Hematopoietic multipotent progenitor cell treated with erythropoietin and hydrocortisone succinate and interleukin-3 and kit ligand, for 8 days (in vitro differentiated cells): ENCODE measurements at places on chromosomes 12 and 14.
A peak's percentile ranks its signal among the peaks of the same experiment; 100 is the strongest.

- DNase-seq: no peak
These were observed 2.0 kb upstream of the SIX1 start for GRCh38 chr14:60651086-60651795.

GRCh38 chr12:103833891-103834290 is 7.1 kb downstream of the NT5DC3 start:
- DNase-seq: no peak

- no peak for DNase-seq
These were observed 8.7 kb downstream of the SHMT2 start for GRCh38 chr12:57237932-57238853.

- peak; percentile 15 for DNase-seq
These were observed 1.0 kb downstream of the TMEM253 start for GRCh38 chr14:21101802-21102413.

DNA sequence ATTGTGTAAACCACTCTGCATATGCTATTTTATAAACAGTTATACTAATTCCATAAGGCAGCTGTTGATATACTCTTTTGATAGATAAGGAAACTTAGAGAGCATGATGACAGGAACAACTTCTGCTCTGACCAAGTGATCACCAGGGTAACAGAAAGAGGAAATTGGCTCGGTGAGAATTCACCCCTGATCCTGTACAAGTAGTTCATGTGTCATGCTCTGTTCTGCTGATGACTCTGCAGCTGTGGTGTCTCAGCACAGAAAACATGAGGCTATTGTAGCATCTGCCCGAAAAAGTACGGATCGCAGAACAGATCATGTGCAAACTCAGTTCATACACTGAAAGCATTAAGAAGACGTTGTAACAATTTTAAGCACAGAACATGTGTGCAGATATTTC is 345.0 kb downstream of the LRIG3 start:
- no peak for DNase-seq

GRCh38 chr14:74257078-74257940 is 18.1 kb downstream of the VSX2 start:
- DNase-seq: peak; percentile 36

GRCh38 chr14:92633724-92634123 is 114.7 kb downstream of the LGMN start:
- DNase-seq: no peak

- no peak for DNase-seq
These were observed 399.9 kb downstream of the FOXG1 start for GRCh38 chr14:29166507-29166906.

GRCh38 chr12:1791104-1791841 is 29.1 kb upstream of the LRTM2 start:
- peak; percentile 84 for DNase-seq

DNA sequence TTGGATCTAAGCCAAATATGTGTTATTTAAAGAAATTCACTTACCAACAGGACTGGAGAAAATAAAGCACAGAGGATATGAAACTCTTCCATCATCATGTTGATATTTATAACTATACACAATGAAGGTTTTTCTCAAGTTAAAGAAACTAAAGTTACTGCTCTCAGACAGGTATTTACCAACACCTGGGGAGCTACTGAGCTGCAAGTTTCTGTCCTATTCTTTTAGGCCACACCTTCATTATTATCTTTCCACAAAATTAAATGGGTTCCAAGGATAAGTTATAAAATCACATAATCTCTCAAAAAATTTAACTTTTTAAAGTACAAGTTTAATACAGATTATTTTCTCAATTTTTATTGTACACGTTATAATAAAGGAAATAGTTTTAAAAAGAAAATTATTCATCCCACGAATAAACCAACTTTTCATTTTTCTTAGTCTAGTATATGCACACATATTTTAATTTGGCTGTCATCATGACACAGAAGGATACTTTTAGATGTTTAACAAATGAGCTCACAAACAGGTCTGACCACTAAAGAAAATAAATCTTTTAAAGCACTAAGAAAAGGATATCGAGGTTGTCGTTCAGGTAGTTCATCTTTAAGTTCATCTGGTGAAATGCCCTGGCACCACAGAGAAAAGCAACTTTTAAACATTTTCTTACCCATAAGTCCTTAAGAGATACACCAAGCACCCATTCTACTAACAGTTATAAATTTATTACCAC is 7.8 kb downstream of the GMFB start:
- DNase-seq: no peak

DNA sequence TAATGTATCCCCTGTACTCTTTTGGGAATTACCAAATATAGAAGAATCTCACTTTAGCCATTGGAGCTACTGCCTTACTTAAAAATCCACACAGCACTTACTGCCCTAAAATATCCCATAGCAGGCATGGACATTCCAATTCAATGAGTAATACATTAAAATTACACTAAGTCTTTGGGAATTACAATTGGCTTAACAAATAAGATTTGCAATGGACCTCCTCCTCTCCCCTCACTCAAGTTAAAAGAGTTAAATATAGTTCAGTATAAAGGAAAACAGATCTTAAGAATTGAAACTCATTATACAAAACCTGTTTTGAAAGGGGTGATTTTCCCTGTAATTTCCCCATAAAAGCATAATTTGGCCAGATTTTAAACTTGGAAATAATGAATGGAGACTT is 477.1 kb downstream of the SLC16A7 start:
- DNase-seq: no peak

- no peak for DNase-seq
These were observed 99.5 kb upstream of the TMCC3 start for GRCh38 chr12:94749890-94750289.

DNA sequence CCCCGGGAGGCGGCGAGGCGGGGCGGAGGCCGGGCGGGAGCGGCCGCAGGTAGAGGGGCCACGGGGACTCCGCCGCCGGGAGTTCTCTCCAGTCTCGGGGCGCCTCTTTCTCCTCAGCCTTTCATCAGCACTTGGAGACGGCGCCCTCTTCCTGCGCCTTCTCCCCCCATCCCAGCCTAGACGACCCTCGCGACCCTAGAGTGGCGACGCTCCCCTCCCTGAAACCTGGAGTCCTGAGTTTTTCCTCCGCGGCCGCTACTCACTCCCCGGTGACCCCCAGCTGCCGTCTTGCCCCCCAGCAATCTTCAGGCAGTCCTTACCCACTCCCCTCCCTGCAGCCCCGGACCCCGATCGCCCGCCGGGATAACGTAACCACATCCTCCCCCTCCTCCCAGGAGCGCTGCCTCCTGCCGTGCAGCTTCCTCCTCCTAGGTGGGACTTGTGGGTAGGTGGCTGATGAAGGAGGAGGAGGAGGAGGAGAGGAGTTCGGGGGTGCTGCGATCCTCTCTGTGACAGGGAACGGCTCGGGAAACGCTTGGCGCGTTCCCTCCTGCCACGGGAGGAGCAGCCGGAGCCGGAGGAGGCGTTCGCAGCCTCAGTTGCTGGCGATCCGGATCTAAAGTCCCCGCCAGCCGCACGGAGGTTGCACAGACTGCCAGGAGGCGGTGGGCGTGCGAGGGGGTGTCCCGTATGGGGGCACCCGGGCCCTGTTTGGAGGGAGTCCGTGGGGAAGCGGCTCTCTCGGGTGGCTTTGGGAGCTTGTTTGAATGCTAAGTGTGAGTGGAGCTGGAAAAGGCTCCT is 891 bp downstream of the PLEKHA5 start:
- peak; percentile 18 for DNase-seq

- peak; percentile 50 for DNase-seq
These were observed 8.7 kb downstream of the OR11H4 start for GRCh38 chr14:20247646-20248246.

- DNase-seq: no peak
These were observed 1504.5 kb downstream of the AACS start for GRCh38 chr12:126569706-126570105.

DNA sequence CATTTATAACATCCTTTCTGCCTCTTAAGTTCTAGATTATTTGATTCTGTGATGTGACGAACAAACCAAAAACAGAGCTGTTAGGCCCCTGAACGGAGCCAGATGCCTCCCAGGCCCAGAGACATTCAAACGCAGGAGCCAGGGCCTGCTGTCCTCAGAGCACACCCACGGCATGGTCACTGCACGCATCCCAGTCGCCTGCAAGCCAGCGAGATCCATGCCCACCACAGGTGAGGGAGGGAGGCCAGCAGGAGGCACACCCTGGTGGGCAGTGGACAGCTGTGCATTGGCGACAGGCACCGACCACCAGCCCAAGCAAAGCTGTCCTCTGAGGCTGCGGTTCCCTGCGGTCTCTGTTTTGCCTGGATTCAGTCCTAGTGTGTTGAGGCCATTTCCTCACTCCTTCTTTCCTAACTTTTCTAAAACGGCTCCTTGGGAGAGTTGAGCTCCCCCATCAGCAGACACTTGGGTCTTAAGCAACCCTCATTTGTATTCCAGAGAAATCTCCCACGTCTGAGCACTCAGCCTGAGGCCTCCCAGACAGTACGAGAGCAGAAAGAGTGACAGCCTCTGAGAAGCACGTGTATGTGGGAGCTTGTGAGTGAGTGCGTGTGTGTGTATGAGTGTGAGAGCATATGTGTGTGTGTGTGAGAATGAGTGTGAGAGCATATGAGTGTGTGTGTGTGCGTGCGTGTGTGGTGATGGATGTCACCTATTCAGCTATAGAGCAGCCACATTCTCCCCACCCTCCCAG is 81.2 kb downstream of the CHGA start:
- DNase-seq: no peak

DNA sequence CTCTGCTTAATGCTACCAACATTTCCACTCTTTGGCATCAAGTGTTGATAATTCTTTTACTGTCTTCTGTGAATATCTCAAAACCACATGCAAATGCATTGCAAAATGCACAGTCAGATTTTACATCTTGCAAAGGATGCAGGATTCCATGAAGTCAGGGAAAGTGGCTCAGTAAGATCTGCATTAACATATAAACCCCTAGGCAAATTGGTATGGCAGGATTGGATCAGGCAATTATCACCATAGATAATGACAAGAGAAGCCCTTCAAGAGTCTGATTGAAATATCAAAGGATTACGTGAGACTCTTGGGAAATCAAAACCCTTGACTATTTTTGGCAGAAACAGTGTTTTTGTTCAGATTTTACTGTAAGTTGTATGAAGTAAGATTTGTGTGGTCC is 71.0 kb downstream of the TMTC2 start:
- DNase-seq: no peak

DNA sequence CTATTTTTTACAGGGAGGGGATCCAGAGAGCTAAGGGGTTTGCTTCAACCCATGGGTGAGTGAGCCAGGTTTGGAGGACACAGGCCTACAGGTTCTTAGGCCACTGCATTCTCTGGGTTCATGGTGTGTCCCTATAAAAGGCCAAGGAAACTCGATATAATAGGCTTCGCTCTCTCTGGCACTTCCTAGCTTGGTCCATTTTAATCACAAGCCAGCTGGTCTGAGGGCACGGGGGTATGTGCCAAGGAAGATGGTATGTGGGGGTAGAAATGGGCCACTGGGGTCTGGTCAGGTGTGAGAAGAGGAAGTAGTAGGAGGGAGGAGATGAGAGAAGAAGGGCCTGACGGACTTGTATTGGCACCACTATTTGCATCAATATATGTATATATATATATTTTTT is 4.9 kb downstream of the ETV6 start:
- DNase-seq: no peak

- no peak for DNase-seq
These were observed 9.6 kb upstream of the RNASE1 start for GRCh38 chr14:20811986-20812975.

- no peak for DNase-seq
These were observed 89.1 kb downstream of the MIA2 start for GRCh38 chr14:39322807-39323206.

GRCh38 chr12:20410734-20411133 is 42.4 kb downstream of the PDE3A start:
- peak; percentile 83 for DNase-seq

DNA sequence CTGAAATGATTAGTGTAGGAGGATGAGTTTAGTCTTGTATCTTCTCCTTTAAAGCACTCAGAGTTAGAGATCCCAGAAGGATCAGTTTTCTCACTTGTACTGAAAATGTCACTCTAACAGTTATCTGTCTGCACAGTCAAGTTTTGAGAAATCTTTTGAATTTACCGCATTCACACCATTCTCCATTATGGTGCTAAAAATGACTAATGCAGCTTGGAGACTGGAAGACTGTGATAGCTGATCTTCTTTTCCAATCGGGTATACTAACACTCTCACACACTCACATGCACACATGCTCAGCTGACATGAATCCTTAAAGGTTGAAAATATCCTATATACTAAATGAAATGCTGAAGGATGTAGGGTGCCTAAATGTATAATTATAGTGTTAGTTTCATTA is 65.8 kb downstream of the SLC15A5 start:
- DNase-seq: no peak

- DNase-seq: no peak
These were observed 1.5 kb downstream of the TSHR start for GRCh38 chr14:80956922-80957321.

DNA sequence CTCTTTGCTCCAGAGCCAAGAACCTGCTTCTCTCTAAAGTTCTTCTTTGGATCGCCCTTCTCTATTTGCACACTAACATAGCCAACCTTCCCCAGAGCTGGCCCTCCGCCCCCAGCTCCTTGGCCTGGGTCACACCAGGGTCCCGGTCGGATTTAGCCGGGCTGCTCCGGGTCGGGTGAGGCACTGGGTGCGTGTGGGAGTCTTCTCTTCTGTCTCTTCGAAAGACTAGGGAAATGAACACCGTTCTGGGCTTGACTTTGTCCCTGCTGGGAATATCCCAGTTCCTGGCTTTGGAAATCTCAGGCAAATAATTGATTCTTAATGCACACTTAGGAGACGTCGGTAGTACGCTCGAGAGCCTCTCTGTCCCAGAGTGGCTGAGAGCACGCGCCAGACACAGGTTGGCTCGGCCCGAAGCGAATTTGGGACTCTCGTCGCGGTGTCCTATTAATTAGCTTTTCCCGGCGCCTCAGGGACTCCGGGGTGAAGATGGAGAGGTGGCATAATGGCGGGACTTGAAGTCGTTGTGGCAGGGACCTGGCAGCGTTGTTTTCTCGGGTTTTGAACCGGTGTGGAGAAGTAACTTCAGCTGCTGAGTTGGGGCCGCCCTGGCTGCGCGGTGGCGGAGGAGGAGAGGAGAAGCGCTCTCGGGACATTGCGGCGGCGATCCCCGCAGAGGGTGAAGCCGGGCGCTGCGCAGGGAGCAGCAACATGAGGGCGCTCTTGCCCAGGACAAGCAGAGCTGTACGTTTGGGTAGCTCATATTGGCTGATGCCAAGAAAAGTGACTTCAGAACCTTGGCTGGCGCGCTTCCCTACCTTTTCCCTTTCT is 7.5 kb downstream of the FOXG1 start:
- no peak for DNase-seq

DNA sequence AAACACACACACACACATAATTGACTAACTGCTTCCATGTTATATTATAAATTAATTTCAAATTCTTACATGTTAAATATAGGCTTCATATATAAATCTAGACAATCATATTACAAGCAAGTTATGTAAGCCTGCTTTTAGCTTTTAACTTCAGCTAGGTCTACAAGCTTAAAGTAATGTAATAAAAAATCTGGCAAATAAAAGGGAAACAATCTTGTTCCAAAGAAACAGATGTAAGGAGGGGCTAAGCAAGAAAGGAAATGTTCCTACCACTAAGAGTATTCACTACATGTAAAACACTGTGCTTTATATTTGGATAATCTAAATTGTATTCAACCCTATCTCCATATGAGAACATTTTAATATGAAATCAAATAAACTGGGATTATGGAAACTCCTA is 110.4 kb downstream of the SLC6A15 start:
- no peak for DNase-seq
